Activated CD4-positive, alpha-beta T cell treated with anti-CD3 and anti-CD28 coated beads, Interleukin-2, amount 10 ng/mL, durations not matched to agents 7 days and 5 days (primary cell): ENCODE measurements at places on chromosomes 2 and 18.

- no peak for DNase-seq
Measured at GRCh38 chr2:101931402-101931801, 60.4 kb upstream of the IL1R2 start.

DNA sequence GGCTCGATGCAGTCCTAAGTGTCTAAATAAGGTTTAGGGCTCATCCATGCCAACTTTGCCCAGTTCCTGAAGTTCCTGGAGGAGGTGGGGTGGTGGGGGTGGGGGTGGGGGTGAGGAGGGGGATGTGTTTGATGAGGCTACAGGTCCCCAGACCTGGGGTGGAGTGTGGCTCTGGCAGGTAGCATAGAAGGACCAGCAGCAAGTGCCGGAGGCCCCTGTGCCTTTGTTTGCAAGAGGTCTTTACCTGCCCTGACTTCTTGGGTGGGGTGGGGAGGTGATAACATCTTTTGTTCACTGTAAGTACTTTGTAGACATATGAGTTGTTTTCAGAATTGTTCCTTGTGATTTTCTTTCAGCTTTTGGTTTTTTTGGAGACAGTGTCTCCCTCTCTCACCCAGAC is 10.0 kb downstream of the SH3BP4 start:
- DNase-seq, result no peak

GRCh38 chr2:238854246-238854645 is 6.4 kb downstream of the TWIST2 start:
- DNase-seq, result no peak

- no peak for DNase-seq
Measured at GRCh38 chr2:49582946-49583345, 428.6 kb upstream of the FSHR start.

- DNase-seq, result peak; percentile 98
Measured at GRCh38 chr2:240832205-240832727, 12.2 kb upstream of the KIF1A start.

DNA sequence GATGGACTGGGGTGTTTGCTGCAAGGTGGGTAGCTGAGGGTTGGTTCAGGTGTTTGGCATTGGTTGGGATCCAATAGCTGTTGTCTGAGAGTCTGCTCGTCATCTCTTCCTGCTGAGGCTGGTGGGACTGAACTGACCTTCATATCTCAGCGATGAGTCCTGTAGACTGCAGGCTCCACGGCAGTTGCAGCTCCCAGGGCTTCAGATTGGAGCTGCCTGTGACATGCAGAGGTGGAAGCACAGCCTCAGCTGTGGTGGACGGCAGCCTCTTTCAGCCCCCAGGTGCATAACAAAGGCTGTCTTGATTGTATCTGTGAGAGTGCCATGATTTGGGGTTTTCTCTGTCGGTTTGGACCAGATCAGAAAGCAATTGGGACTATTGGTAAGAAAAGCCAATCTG is 3.9 kb upstream of the IL1R2 start:
- no peak for DNase-seq

- no peak for DNase-seq
Measured at GRCh38 chr2:237309416-237309815, 104.5 kb downstream of the COL6A3 start.

- no peak for DNase-seq
Measured at GRCh38 chr18:36934884-36935283, 106.0 kb downstream of the KIAA1328 start.

DNA sequence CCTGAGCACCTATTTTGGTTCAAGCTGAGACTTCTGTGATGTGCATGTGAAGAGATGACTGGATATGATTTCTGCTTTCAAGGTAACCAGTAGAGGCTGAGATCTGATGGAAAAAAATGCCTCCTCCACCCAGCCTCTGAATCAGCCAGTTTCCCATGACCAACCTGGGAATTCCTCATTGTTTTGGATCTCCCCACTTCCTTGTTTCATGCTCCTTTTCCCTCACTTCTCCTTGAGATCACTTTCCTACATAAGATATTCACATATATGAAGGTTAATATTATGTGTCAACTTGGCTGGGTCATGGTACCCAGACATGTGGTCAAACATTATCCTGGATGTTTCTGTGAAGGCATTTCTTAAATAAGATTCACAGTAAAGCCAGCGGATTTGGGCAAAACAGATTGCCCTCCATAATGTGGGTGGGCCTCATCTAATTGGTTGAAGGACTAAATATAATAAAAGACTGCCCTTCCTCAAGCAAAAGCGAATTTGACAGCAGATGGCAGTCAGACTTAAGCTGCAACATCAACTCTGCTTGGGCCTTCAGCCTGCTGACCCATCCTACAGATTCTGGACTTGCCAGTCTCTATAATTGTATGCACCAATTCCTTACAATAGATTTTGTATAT is 379.4 kb downstream of the TNS1 start:
- DNase-seq, result no peak

GRCh38 chr18:76960528-76961035 is 138.2 kb downstream of the ZNF236 start:
- no peak for DNase-seq

DNA sequence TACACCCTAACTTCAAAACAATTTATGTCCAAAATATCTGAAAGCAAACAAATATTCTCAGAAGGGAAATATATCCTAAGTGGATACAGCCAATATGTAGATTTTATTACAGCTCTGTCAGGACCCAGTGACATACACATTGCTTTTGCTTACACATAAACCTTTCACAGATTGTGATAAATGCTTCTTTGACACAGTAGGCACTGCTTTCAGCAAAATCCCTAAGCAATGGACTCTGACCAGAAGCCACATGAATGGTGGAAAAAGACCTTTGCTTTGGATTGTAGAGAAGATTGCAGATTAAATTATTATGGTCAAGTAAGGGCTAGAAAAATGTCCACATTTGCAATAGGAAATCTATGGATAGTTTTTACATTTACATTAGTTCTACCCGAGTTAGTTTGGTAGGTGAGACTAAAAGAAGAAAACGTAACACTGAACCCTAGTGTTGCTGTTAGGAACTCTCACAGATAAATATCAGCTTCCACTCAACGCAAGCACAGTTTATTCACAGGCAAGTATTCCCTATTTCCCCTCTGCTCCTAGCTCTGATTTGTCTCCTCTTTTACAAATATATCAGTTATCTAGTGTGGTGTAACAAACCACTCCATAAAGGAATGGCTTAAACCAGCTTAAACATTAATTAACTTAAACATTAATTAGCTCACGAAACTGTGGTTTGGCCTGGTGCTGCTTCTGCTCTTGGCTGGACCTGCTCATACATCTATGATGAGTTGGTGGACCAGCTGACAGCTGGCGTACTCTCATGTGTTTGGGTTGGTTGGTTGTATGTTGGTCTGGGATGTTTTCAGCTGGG is 23.6 kb upstream of the SERPINE2 start:
- DNase-seq, result no peak

DNA sequence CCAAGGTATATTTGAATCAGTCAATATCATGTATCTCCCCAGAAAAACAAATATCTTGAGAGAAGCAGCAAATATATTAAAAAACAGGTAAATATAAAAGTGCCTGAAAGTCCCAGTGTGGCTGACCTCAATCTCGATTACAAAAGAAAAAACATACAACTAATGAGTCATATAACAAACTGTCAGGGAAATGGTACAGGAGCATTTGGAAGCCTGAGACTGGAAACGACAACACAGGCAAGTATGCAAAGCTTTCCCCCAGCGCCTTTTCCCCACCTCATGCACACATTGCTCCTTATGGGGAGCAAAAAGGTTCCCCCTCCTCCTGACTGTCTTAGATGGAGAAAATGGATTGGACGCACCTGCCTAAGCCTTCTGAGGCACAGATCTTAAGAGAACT is 230.7 kb downstream of the TMX3 start:
- no peak for DNase-seq

GRCh38 chr18:22346401-22346952 is 71.2 kb downstream of the CTAGE1 start:
- no peak for DNase-seq

DNA sequence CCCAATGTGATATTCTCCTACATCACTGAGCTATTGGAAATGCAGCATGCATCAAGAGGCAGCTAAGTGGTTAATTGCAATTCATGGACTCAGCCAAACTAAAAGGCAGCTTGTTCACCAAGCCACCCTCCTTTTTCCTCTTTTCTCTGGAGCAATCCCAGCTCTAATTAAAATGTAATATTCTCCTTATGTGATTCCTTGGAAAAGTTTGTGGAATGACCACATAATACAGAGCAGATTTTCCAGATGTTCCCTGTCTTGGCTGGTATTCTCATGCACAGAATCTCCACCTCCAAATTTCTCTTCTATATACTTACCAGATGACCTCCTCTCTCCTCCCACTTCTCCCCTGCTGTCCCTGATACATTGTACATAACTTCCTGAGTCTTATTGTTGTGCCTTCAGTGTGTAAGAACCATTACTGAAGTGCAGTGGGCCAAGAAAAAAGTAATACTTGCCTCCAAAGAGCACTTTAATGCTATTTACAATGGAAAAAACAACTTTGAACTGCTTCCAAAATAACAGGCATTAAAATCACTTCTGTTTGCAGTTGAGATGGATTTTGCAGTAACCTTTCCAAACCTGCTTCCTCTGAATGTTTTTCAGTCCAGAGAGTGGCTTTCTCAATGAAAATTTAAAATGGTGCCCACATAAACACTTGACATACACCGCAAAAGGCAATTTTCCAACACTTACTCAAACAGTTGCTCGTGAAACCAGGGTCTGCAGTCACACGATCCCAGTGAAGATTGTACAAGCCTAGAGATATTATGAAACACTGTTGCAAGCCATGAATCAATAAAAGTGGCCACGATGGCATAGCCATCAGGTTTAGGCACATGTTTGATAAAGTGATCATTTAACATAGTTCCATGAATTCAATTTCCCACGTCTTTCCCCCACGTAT is 258.0 kb downstream of the MTX2 start:
- DNase-seq, result no peak

GRCh38 chr2:43059183-43059897 is 167.1 kb downstream of the ZFP36L2 start:
- DNase-seq, result peak; percentile 74

DNA sequence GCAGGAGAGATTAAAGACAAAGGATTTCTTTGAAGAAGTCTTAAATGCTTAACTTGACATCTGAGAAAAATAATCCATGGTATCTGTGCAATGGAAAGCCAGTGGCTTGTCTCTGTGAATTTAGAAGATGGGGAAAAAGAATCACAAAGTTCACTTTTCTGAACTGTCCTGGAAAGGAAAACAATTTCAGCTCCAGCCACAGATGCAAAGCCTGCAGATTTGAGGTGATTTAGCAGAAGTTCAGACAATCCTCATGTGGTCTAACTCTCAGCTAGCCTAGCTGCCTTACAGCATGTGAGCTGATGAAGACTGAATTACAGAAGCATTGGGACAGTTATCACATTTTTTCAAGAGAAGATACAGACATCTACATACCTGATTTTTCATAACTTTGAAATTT is 126.7 kb upstream of the ITGB6 start:
- no peak for DNase-seq

GRCh38 chr2:99780276-99780675 is 290.5 kb upstream of the REV1 start:
- DNase-seq, result no peak

DNA sequence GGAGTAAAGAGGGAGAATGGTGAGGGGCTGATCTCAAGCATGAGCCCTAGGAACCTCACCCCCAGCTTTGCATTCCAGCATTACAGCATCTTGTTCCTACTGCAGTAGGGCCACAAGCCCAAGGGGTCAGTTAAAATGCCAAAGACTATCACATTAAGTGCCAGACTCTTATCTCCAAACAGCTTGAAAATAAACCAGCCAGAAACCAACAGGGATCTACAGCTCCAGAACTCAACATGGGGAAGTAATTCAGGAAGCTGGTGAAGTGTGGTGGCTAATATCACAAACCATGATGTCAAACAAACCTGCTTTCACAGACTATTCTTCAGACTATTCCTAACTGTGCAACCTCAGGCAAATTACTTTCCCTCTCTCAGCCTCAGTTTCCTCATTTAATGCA is 278.3 kb downstream of the TNS1 start:
- no peak for DNase-seq

DNA sequence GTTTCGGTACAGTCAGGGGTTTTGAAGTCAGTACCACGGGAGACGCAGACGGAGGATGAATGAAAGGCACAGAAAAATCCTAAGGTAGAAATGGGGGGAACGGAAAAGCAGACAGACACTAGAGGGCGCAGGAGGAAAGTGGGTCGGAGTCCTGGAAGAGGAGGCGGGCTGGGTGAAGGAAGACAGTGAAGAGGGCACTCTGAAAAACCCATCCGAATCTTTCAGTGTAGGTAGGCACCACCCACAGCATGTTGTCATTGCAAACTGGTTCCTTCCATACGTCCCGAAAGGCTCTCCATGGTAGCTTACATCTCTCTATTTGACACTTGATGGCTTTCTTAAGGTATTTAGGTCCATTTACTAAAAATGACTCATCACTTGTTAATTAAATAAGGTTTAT is 18.5 kb upstream of the ZNF236 start:
- peak; percentile 76 for DNase-seq

GRCh38 chr2:158725441-158725891 is 69.7 kb upstream of the DAPL1 start:
- DNase-seq, result no peak

DNA sequence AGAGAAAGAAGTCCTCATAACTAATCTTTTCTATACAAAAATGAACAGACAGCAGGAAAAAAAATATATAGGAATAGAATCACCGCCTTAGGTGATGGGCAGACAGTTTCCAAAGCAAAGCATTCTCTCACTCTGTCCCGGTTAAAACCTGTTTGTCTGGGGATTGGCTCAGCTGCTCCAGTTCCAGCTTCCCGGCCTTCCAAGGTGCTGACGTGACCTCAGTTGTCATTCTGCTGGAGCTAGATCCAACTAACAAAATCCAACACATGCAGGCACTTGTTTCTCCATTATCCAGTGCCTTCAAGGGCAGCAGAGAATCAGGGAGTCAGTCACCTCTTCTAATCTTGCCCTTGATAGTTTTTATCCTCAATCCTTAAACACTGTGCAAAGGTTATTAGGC is 52.8 kb downstream of the IKZF2 start:
- DNase-seq, result no peak

GRCh38 chr18:25237571-25238267 is 114.2 kb downstream of the ZNF521 start:
- no peak for DNase-seq

DNA sequence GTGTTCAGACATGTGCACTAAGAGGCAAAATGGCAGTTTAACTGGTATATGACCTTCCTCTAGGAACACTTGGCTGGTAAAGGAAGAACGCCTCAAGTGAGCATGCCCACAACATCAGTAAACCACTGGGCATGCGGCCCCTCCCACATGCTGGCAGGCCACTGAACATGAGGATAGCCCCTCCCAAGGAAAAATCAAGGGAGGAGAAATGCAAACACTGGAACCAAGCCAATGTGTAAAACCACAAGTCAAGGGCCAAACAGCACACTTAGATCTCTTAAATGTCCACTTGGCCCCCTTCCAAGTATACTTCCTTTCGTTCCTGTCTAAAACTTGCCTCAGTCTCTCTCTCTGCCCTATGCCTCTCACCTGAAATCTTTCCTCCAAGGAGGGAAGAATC is 980.8 kb downstream of the TSN start:
- DNase-seq, result no peak

GRCh38 chr2:232310121-232310520 is 68.4 kb upstream of the ALPP start:
- peak; percentile 46 for DNase-seq

GRCh38 chr2:64344999-64345576 is 108.9 kb upstream of the LGALSL start:
- no peak for DNase-seq
